ENCODE measurements at places on chromosomes 6 and 20.

DNA sequence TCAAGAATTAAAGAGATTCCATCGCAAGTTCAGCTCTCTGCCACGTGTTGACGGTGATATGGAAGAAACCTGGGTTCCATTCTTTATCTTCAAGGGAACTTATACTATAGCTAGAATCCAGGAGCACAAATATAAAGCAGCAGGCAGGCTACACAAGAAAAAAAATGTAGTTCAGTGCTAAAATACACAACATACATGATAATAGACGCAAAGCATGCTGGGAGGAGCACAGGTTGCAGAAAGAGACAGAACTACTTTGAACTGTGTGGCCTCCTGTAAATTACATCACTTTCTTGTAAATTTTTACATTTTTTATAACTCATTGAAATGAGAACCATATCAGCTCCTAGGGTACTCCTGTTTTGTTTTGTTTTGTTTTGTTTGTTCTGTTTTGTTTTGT, 53.8 kb upstream of the RBM24 start:
- DNase-seq, result no peak

GRCh38 chr6:137911675-137912191, 44.7 kb downstream of the TNFAIP3 start:
- no peak for DNase-seq

DNA sequence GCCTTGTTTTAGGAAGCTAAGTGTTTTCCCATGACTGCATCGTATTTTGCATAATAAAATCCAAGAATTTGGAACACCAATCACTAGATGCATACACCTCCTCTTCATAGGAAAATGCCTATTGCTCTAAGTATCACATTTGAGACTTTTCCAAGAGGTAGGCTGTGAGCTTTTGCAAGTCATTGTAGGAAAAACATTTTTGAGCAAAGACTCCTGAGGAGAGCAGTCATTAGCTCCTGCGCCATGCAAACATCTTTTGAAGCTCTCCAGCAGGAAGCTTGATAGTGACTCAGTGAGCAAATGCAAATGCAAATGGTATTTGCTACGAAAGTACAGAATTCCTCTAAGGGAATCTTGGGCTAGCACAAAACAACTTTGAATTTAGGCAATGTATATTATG, 750.4 kb downstream of the QKI start:
- DNase-seq, result no peak

GRCh38 chr20:43723735-43724134, 3.1 kb downstream of the GTSF1L start:
- DNase-seq, result no peak

DNA sequence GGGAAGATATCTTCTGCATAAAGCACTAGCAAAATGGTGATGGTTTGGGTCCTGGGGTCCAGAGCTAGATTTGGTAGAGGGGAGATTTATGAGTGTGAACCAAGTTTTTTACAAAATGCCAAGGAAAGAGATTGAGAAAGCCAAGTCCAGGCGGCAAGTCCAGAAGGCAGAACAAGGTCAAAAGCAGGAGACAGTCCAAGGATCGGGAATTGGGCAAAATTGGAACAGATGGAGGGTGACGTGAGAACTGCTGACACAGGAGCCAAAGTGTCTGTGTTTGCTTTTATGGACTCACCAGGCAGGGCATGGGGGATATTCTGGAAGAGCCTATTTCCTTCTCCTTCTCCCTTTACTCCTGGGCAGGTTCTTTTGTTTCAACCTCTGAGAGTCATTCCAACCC, 4.1 kb downstream of the NHLRC1 start:
- DNase-seq, result peak; percentile 36

DNA sequence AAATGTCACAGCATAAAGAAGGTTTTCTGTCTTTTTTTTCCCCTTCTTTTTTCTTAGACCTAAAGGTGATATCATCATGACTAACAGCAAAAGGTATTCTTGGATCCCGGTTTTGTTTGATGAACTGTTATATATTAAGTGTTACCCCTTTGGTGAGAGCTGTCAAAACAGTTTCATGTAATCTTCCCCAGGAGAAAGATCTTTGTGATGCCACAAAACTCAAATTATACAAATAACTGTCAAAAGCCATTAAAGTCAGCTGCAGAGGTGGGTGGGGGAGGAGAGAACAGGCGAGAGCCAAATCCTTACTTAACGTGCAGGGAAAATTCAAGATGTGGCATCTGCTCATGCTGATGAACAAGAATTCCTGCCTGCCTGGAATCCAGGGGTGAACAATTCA, 258.2 kb downstream of the BMP7 start:
- no peak for DNase-seq

GRCh38 chr6:117591405-117591804, 10.9 kb downstream of the GOPC start:
- no peak for DNase-seq

DNA sequence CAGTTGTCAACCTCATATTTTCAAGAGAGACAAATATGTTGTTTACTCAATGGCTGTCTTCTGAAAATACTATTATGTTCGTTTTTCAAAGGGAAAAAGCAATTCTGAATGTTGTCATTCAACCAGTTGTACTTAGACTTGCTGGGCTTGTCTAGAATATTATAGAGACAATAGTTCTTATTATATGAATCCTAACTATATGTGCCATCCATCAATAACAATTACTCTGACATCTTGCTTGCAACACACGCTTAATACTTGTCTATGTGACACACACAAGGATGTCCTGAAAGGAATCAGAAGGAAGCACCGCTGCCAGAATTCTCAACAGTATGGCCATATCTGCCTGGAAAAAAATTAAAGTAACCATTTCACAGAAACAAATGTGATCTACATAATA, 283.3 kb upstream of the NRSN1 start:
- DNase-seq, result no peak

GRCh38 chr6:14190191-14190928, 72.8 kb downstream of the CD83 start:
- no peak for DNase-seq

DNA sequence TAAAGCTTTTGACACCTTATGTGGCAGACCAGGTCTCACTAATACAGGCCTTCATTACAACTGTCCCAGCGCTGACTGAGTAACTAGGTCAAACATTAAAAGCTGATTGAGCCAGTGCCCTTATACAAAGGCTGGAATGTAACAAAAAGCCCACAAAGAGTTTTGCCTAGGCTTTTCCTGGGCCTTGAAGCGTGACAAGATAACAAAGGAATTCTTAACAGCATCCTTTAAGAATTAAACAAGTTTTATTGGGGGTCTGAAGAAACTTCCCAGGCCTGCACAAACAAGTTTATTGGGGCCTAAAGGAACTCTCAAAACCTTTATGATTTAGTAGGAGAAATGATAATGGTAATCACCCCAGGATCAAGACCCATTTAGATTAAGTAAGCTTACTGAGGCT, 267.6 kb upstream of the FAM83B start:
- no peak for DNase-seq

DNA sequence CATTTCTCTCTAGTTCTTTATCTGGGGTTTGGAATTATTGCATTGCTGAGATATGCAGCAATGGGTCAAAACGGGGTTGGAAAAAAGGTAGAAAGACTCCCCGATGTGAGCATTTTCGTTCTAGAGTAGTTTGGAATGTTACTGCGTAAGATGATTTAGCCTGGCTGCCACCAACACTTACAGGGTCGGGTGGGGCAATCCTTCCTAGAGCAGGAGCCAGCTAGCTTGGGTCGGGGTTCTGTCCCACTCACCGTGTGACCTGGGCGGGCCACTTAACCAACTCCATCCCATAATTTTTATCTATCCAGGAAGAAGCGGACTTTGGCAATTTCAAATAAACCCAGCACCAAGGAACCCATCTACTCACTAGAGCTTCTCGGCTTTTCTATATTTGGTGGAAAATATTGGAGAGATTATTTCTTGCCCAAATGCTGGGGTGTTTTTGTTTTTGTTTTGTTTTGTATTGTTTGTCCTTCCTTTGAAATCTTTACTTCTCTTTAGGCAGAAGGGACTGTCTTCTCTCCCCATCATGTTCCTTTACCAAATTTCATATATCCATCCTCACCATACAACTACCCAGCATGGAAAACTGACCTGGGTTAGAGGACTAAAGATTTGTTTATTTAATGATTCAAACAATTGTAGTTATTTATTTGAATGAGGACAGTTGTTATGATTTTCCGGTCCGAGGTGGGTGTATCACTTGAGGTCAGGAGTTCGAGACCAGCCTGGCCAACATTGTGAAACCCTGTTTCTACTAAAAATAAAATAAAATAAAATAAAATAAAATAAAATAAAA, 72.4 kb downstream of the GPX5 start:
- peak; percentile 53 for DNase-seq

DNA sequence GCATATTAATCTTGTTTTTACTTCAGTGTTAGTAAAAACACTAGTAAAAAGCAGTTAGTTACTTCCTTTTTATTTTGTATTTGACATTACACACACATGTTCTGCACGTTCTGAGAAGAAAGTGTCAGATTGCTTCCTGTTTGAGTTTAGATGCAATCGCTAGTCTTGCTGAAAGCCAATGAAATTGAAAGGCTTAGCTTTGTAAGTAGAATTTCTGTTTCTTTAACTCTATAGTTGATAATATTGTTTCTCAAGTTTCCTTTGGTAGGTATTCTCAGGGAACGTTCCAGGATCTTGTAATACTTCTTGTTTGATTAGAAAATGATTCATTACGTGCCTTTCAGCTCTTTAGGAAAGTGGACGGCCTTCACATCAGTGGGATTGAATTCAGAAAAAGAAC, 55.0 kb downstream of the CDKAL1 start:
- DNase-seq, result no peak

- no peak for DNase-seq
Observed at GRCh38 chr20:64247970-64248841, 7.3 kb upstream of the PCMTD2 start.

GRCh38 chr20:61236713-61237112, 15.3 kb upstream of the CDH4 start:
- no peak for DNase-seq

- no peak for DNase-seq
Observed at GRCh38 chr20:25309395-25310267, 61.7 kb downstream of the PYGB start.

DNA sequence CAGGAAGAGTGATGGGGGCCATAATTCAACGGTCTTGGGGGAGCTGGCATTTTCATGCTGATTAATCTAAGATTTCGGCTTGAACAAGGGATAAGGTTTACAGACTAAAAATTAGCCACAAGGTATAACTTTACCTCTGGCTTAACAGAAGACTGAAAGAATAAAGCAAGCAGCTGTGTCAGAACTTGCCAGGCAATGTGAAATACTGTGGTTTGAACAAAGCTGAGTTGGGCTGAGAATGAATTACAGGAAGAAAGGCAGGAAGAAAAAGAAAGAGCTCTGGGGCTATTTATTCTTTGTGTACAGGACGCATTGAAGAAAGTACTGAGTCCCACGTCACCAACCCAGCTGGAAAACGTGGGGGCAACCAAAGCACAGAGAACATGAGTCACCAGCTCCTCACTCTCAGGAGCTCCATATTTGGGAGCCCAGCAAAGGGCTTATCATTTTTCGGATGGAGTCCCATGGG, 121.5 kb upstream of the NEDD9 start:
- DNase-seq, result no peak

DNA sequence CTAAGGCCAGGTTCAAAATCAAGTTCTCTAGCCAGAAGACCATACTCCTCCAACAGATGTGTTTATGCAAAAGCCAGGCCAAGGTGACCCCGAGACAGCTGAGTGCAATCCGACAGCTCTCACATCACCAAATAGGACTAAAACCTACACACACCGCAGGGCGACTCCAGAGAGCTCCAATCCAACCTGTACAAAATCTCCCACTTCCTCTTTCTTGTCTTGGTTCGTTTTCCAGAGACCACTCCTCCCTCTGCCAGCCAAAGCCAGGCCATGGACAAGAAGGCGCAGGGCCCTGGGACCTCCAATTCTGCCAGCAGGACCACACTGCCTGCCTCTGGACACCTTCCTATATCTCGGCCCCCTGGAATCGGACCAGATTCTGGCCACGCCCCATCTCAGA, 11.5 kb upstream of the NOP56 start:
- DNase-seq, result no peak

DNA sequence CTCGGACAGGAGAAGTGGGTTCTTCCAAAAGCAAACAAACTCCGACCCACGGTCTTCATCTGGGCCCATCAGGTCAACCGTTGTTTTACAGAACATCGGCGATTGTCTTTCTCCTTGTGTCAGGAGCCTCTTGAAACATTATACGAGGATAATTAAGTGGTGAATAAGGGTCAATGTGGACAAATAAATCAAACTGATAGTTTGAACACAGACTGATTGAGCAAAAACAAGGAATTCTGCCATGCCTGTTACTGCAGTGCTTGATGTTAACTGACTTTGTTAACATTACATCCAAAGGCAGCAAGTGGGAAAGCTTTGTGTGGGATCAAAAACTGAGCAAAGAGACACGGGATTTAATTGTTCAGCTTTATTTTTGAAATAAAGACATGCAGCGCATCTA, 101.1 kb upstream of the IFNGR1 start:
- no peak for DNase-seq

DNA sequence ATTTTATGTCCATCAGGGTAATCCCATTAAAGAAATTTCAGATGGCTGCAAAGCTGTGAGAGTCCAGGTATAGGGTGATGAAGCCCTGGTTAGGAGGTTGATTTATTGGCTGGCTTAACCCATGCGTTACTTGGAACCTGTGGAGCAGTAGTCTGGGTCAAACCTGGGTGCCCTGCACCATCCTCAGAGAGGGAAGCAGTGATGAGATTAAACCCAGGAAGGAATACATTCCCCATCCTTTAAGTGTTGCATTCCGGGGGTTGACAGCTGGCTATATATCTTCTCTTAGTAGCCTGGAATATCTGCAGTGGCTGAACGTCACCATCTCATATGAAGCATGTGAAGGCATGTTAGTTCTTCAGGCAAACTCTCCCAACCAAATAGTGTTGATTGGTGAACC, 44.9 kb upstream of the JAG1 start:
- no peak for DNase-seq

DNA sequence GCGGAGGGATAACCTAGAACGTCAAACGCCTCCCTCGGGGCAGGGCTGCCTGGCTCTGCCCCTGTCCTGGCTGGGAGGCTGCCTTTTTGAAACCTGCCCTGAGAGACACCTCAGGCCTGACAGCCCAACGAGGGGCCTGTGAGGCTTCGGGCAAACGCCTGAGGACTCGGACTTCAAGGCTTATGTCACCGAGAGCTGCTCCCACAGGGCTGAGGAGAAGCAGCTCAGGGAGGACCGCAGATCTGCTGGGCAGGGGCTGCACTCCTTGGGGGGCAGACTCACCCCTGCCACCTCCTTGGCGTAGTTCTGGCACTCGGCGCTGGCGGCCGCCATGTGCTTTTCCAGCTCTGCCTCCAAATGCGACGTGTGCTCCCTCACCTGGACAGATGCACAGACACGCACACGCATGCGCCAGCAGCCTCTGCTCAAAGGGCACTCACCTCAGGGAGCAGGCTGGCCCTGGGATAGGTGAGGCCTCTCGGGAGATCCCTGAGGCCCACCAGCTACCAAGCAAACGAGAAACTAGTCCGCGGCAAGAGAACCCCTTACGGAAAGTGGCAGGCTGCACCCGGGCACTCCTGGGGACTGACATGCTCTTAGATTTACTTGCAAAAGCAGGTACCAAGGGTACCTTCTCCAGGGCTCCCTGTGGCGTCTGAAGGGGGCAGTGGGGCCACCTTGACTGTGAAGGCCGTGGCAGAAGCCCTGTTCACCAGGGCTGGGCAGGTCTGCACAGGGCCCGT, 49.6 kb downstream of the DSTN start:
- DNase-seq, result no peak

- no peak for DNase-seq
Observed at GRCh38 chr20:62961310-62961783, 8.8 kb downstream of the SLC17A9 start.

Measured in cerebellar nuclear complex (tissue), 1 donor.